Glomerular endothelial cell (primary cell): ENCODE measurements at places on chromosomes 12 and 14.

GRCh38 chr14:64990939-64991338 lies 4.2 kb downstream of the FNTB start:
- DNase-seq, result no peak

- no peak for DNase-seq
Measured at GRCh38 chr12:2539938-2540337, 254.8 kb upstream of the FKBP4 start.

DNA sequence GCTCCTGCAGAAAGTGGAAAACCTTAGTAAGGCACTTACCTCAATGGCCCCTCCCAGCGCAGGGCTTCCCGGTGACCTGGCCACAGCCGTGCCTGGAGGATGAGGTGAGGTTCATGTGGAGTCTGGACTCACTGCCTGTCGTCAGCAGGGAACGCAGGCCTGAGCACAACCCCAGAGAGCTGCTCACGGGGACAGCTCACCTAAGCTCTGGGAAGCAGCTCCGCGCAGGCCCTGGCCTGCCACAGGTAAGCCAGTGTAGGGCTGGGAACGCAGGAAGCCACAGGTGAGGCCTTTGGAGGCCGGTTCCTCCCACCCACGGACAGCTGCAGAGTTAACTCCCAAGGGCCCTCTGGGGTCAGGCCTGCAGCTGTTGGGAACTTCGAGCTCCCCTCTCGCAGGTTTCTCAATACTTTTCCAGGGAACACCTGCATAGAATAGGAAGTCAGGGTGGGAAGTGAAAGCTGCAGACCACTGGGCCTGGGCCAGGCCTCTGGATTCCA lies 32.7 kb downstream of the ANAPC7 start:
- DNase-seq, result no peak

DNA sequence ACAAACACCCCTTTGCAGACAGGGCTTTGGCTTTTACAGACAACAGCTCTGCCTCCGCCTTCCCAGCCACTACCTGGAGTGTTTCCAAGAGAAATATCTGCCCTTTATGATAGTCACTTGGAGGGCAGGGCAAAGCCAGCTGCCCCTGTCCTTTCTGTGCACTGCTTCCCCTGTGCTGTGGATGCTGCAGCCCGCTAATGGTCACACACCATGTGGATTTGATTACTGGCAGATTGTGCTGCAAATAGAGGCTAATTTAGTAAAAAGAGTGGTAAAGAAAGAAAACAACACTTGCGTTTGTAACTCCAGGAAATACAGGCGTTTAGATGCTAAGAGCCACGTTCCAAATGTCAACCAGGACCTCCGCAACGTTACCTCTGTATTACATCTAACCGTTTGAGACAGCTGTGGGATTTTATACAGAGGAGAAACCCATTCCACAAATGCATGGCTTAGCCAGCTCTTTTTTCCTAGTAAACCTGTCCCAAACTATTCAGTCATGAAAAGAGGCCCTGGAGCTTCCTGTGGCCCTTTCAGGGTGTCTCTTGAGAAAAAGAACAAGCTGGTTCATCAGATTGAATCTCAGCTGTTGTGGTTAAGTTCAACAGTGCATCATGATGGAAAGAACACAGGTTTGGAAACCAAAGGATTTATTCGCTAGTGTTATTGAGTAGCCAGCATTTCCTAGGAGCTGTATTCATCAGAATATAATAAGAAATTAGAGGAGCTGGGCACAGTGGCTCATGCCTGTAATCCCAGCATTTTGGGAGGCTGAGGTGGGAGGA lies 30.1 kb upstream of the PWP1 start:
- no peak for DNase-seq

GRCh38 chr12:52587563-52587962 lies 13.7 kb downstream of the KRT72 start:
- DNase-seq, result no peak

GRCh38 chr12:56633468-56634241 lies 3.5 kb upstream of the BAZ2A start:
- DNase-seq, result no peak

DNA sequence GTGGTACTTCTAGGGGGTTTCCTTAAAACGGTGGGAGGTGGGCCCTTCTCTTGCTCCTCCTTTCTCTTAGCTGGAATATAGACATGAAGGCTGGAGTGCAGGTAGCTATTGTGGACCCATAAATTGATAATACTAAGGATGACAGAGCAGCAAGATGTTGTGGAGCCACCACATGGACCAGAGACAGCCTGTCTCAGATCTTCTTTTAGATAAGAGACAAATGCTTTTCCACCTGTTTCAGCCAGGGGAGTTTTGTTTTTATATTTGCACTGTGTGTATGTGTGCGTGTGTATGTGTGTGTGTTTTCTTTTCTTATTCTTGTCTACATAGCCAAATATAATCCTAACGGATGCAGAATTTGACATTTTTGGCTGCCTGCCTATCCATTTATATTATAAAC lies 62.9 kb upstream of the HIF1A start:
- no peak for DNase-seq

DNA sequence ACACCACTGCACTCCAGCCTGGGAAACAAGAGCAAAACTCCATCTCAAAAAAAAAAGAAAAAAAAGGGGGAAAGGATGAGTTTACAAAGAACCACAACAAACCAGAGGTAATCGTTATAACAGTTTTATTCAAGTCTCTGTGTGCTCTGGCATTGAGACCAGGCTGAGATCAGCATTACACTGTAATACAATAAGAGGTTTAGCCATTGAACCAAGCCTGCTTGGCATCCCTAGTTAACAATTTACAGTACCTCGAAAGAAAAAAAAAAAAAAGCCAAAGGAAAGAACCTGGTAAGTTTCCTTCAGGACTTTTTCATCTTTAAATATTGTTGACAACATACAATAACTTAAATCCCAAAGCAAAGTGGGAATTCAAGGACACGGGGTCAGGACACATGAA lies 80.7 kb downstream of the TTC9 start:
- no peak for DNase-seq

DNA sequence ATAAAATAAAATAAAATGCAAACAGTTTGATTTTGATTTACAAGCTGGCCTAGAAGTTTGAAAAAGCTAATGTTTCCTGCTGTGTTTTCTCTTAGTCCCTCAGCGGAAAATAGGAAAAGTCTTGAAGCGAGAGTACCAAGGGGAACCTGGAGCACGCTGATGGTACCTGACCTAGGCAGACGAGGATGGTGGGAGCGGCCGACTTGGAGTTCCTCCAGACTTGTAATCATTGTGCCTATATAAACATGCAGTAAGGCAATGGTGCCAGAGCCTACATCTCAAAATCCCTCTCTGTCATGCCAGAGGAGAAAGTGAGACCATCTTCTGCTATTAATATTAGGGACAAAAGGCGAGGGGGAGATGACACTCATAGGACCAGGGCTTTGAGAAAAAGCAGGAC lies 371.7 kb downstream of the TMEM132D start:
- no peak for DNase-seq

DNA sequence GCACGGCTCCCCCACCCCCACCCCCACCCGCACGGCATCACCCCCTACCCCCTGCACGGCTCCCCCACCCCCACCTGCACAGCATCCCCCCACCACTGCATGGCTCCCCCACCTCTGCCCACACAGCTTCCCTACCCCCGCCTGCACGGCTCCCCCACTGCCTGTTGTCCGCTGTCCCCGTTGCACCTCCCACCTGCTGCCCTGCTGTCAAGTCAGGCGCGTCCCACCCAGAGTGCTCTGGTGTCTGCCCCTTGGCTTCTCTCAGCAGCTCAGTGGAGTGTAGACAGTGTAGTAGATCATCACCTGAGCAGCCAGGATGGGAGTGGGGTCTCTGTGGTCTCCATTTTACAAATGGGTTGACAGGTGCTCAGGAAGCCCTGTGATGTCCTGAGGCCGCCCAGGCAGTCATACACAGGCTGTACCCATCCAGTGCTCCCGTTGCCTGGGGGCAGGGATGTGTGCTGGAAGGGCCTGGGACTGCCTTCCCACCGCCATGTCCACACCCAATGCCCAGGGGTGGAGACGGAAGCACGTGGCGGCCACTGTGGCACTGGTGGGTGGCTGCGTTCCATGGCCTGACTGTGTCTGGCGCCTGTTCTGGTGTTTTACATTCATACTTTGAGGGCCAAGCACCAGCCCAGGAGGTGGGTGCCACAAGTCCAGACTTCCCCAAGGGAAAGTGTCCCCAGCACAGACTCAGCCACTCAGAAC lies 32.5 kb downstream of the PACS2 start:
- DNase-seq, result no peak

DNA sequence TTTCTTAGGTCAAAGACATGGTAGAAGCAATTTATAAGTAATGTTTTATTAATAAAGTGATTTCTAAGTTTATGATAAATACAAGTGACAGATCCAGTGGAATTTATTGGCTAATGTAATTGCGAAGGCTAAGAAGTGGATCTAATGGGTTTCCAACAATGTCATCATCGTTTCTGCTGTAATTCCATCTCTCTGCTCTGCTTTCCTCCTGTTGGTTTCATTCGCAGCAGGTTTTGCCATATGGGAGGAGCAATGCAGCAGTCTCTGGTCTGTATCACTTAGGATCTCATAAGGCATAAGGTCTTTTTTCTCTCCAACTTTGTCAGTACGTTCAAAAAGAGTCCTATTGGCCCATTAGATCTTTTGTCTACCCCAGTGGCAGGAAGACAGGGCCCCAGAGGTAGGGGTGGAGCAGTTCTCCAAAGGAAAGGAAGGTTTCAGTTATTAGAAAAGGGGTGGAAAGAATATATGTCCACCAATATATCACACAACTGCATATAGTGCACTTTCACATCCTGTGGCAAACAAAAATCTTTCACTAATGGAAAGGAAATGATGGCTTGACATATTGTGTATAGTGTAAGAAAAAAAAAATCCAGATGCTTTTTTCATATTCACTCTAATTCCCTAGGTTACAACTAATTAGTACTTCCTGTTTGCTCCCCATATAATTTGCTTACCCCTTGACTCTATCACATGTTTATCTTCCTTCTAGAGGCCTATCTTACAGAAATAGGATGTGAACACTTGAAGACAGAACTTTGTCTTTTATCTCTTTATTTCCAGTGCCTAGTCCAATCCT lies 451.3 kb downstream of the ZFP36L1 start:
- DNase-seq, result no peak

GRCh38 chr12:94169966-94170689 lies 21.8 kb downstream of the PLXNC1 start:
- no peak for DNase-seq

DNA sequence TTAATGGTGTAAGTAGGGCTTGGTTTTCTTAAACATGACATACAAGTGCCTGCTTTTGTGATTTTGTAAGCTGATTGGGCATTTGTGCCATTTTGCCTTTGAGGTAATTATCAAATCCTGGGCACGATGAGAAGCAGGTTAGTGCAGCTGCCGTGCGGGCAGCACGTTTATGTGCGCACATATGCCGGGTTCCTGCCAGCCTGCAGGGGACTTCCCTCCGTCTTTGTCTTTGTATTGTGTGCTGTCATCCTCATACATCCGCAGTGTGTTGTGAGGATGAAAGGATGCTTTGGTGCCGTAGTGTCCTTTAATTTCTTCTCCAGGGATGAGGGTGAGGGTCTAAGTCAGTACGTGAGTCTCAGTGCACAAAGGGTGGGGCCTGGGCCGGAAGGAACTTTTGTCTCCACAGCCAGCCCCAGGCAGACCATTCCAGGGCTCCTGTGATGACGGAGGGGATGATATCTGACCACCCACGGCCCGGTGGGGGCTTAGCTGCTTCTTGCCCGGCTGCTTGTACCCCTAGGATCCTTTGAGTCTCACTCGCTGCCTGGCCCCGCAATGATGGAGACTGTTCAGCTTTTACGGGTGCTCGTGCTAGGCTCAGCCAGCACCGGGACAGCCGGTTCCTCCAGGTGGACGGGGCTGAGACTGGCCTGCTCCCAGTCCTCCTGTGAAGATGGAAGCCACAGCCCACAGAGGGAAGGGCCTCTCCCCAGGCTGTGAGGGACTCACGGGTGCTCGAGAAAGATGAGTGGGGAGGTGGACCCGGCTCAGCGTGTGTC lies 54.6 kb downstream of the ADGRD1 start:
- no peak for DNase-seq

DNA sequence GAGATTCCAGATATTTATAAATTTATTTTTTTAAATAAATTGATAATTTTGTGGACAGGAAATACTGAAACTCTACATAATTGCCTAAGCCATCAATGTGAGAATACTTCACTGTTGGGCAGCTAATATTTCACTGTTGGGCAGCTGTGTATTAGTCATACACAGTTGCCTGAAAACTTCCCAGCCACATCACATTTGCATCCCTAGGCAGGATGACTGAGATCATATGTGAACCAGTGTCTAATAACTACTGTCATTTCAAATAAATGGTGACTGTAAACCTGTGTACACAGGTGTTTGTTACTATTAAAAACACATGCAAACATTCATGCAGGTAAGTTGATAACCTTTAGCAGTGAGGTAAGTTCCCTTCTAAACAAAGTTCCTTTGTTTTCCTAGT lies 43.9 kb downstream of the TMTC3 start:
- no peak for DNase-seq

DNA sequence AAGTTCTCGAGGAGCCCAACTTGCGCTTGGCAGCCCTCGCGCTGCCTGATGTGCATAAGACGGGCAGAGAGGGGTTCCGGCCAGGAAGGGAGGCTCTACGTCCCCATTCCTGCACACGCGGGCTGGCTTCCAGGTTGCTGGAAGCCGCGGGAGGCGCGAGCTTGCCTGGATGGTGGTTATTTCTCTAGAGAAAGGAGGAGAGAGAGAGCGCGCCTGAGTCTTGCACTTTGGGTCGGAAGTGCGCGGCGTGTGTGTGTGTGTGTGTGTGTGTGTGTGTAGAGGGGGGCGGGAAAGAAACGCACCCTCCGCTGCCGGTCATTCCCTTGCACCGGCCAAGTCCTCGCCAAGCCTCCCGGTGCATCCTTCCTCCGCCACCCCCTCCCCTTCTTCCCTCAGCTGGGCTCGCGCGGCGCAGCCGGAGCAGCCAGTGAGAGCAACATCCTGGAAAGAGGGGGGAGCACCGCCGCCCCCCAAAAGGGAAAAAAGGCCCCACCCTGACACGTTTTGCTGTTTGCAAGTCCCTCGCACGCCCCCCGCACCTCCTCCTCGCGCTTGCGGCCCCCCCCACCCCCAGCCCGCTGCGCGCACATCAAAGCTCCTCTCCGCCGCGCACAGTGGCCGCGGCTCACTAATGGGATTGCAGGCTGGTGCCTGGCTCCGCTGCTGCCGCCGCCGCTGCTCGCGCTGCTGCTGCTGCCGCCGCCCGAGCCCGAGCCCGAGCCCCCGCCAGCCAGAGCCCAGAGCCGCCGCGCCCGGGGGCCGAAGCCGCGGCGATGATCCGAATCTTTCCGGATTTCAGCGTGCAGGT lies 4.4 kb upstream of the NPAS3 start:
- DNase-seq, result no peak

DNA sequence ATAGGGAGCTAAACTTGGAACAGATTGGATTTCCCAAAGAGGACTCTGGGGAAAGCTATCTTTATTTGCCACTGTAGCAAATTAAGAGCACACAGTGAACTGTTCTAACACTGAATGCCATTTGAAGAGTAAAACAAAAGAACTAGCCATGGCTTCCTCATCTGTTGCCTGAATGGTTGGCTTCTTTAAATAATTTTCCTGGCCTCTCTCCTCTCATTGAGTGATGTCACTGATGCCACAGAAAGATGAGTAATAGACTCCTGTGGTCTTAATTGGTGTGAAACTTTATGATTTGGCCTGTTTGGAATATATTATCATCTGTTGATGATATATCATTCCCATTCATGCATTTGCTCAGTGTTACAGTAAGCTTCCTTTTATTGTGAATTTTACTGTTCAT lies 42.5 kb downstream of the WDR20 start:
- no peak for DNase-seq
